ENCODE measurements at places on chromosomes 3 and 15.

GRCh38 chr3:79139395-79140068 is 628.3 kb downstream of the ROBO1 start:
- peak; percentile 10 for DNase-seq

DNA sequence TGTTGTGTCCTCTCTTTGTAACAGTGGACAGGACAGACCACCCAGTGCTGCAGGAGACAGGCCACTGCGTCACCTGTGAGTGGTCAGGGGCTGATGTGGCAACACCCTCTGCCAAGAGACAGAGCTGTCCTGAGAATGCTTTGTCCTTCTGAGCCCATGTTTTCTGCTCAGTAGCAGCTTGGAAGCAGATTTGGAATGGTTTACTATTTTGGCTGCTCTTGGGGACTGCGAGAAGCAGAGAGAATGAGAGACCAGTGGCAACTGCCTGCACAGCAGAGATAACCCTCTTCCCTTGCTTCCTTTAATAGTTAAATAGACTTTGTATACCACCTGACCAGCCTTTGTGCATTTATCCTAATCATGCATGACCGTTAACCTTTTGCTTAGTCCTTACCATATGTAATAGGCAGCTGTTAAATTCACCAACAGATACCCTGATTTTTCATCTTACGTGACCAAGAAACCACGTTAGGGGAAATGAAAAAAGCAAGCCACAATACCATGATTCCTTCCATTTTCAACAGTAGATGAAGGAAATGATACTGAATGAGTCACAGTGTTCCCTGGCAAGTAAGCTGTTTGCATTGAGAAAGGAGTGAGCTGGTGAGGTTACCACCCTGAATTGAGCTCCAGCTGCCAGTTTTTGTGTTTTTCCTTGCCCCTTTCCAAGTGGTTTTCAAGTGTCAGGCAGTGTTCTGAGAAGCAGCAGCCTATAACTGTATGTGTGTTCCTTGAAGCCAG is 35.5 kb downstream of the B3GALNT1 start:
- DNase-seq: no peak

DNA sequence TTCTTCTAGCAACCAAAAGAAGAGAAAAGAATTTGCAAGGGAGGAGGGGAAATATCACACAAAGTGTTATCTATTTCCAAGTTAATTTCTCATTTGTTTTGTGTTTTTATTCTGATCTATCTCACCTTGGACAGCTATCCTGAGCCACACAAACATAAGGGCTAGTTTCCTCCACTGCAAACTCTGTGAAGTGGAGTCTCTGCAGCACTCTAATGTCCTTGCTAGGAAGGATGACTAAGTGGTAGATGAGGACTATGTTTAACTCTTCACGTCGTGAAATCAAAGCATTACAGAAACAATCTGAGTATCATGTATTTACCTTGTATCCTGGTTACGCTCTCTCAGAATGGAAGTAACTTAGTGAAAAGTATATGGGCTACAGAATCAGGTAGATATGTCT is 33.9 kb upstream of the CHRM5 start:
- no peak for DNase-seq

DNA sequence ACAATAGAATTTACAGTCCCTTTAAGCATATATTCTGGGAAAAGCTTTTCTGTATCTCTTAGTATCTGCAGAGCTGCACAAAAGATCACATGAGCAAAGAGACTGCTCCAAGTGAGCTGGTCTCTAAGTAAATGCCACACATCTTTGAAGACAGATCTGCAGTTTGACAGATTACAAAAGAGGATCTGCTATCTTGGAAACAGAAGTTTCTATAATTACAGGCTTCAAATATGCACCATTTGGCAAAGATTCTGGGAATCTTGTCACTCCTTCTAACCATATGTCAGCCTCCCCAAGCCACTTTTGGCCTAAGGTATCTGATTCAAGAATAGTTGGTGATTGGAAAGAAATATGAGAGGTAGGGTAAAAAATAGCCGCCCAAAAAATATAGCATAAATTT is 9.6 kb upstream of the CFAP44 start:
- DNase-seq: no peak

DNA sequence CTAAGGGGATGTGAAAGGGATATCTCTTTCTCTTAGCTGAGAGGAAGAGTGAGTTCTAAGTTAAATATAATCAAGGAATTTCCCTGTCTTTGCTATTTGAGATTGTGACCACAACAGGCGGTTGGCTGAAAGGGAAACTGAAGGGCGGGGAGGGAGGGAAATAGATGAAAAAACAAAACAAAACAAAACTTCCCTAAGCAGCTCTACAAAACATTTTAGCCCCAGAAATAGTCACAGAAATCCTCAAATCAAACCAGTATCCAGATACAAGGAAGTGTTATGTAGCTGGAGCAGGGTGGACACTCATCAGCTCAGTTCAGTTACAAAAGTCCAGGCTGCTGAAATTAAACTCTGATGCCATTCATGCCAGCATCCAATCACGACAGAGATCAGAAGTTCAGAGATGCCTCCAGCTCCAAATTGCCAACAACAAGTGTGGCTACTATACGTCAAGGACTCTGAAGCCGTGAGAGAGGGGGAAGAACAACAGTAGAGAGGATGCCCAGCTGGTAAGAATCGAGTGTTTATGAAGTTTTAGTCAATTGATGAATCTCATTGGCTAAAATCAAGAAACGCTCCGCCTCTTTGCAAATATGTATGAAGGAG is 319 bp upstream of the TP63 start:
- no peak for DNase-seq

- no peak for DNase-seq
Observed at GRCh38 chr15:61479613-61480012, 250.5 kb upstream of the RORA start.

GRCh38 chr15:75455424-75455981 is 4.0 kb upstream of the SIN3A start:
- DNase-seq: peak; percentile 96

- peak; percentile 90 for DNase-seq
Observed at GRCh38 chr3:135895106-135895733, 70.3 kb upstream of the PPP2R3A start.

- peak; percentile 83 for DNase-seq
Observed at GRCh38 chr3:12782172-12782815, 14.2 kb upstream of the CAND2 start.

All from GM23338 (cell line).